ENCODE measurements at places on chromosomes 3 and 15.

GRCh38 chr3:69443457-69443920 is 57.6 kb upstream of the FRMD4B start:
- DNase-seq = no peak

- no peak for DNase-seq
These were observed 69.4 kb upstream of the CD96 start for GRCh38 chr3:111472556-111472955.

DNA sequence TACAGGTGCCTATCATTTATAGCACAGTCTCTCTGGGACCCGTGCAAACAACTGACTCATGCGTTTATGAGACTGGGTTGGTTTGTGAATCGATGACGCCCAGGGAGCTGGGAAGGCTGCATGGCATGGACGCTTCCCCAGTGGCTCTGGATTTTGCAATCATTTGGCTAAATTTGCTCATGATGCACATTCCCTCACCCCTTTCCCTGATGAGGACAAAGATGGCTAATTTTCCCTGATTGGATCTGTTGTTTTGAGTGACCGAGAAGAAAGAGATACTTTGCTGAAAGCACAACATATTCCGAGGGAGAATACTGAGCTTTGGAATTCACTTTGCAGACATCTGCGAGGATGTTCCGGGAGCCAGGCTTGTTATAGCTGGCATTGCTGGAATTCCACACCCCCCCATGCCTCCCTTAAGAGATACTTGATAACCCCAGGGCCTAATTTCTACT is 51.1 kb downstream of the CGNL1 start:
- no peak for DNase-seq

GRCh38 chr3:196942915-196943277 is 568 bp upstream of the NCBP2 start:
- no peak for DNase-seq

DNA sequence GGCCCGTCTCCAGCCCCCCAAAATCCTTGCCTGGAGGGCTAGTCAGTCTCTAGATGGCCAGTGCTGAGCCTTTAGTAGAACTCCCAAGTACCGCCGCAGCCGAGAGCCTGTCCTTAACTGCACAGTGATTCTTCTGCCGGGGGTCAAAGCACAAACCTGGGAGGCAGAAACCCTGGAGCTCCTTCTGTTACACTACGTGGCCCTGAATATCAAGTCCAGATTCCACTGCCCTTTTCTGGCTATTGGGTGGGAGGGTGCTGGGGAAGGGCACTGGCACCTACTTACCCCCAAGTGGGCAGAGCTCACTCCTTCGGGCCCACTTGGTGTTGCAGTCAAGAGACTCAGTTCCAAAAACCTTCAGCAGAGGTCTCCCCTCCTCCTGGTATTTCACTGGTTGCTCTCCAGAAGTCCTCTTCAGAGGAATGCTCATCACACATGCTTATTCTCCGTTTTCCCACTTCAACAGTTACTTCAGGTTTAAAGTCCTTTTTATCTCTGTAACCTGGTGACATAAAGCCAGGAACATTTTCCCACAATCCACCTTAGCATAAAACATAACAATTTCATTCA is 10.8 kb downstream of the PDHB start:
- no peak for DNase-seq

GRCh38 chr15:49521802-49522201 is 98.8 kb downstream of the FGF7 start:
- no peak for DNase-seq

DNA sequence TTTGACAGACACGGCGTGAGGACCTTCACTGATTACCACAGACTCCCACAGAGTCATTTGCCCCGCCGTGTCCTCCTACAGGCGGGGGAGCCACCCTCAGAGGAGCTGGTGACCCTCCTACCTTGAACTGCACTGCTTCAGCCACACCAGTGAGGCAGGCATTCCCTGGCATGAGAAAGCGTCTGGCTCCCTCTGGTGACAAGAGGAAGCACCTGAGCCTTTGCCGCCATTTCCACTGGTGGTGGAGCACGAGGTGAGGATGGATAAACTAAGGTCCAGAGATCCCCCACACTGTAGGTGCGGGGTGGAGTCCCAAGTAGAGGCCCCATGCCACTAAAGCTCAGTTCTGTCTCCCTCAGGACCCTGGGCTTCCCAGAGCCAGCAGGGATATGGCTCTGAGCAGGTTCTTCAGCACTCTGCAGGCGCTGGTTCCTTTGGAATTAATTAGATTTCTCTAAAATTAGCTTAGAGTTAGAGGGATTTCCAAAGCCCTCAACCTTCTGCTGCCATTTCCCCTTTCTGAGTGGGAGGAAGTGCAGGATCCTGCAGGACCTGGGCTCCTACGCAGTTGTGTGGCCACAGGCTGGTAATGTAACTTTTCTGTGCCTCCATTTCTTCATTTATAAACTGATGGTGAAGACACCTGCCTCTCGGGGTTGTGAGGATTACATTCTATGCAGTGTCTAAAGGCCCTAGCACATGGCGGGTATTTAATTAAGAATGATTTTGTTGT is 224.0 kb downstream of the SLCO3A1 start:
- DNase-seq = no peak

- DNase-seq = no peak
These were observed 141.8 kb upstream of the ATP11B start for GRCh38 chr3:182651461-182651860.

- no peak for DNase-seq
These were observed 35.4 kb upstream of the CORO2B start for GRCh38 chr15:68543165-68544008.

GRCh38 chr3:156964577-156964976 is 138.4 kb downstream of the LEKR1 start:
- no peak for DNase-seq

- no peak for DNase-seq
These were observed 28.6 kb downstream of the IQSEC1 start for GRCh38 chr3:13044496-13045240.

DNA sequence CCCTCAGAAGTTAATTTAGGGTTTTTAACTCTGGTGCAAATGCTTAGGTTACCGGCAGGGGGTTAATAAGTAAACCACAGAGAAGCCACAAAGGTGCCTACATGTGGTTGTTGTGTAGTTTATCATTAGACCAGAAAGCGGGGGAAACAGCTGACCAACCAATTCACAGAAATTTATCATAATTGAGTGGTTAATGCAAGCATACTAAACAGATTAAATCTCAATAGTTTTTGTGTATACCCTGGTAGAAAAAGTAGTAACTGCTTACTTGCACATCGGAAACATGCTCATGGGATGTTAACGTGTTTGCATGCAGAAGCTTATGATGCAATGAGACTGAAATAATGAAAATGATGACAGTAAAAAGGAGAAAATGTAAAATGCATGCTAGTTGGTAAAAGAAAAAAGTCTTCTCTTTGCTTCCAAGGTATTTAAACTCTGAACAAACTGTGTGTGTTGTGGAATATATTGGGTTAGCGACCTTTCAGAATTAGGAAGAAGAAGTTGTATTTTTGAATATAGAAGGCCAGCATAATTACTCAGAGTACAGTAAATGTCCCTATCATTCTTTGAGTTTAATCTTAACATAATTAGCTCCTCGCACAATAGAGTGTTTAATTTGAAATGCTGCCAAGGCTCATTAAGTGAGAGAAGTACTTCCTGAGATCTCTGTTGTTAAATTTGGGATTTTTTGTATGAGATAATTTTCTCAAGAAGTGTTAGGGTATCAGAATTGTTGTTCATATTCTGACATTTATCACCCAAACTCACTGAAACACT is 316.2 kb downstream of the PTPRG start:
- DNase-seq = no peak

GRCh38 chr3:61807865-61808276 is 246.5 kb downstream of the PTPRG start:
- no peak for DNase-seq

Data from cortex of kidney (tissue), 1 donor.